Cardiac septum (tissue), 1 donor: ENCODE measurements at places on chromosomes 2 and 18.

DNA sequence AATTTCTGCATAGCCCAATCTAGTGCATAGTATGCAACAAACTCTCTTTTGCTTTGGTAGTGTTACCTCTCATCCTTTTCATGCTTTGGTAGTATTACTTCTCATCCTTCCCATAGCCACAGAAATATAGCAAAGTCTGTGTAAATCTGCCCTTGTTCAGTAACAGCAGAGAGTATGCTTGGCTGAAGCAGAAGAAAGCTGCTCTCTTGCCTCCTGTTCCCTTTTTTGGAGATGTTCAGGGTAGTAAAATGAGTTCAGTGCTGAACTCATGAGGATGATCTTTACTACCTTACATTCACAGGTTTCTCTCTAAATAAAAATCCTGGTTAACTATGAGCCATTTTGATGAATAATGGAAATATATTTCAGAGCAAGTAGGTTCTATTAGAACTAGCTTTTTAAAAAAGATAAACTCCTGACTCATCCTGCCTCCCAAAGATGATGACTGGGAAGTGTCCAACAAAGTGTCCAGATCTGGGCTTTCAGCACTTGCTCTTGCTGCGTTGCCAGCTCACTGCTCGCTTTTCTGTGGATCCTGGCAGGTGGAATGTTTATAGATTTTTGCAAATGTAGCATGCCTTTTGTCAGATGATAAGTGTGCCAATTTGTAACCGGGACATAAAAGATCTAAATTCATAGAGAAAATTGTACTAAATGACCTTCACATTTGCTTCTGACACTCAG, 29.4 kb upstream of the CHMP3 start:
- no peak for DNase-seq

- peak; percentile 59 for DNase-seq
These were observed 94.8 kb downstream of the INHBB start for GRCh38 chr2:120440521-120441350.

GRCh38 chr2:181790716-181791649, 100.5 kb upstream of the ITPRID2 start:
- DNase-seq: no peak

GRCh38 chr18:66813138-66813537, 209.2 kb upstream of the CDH19 start:
- no peak for DNase-seq

- DNase-seq: no peak
These were observed 18.4 kb downstream of the STK25 start for GRCh38 chr2:241489733-241490680.

GRCh38 chr2:45280794-45281193, 271.5 kb upstream of the SIX2 start:
- DNase-seq: no peak

- DNase-seq: no peak
These were observed 181.9 kb downstream of the MEMO1 start for GRCh38 chr2:31828891-31829290.
